A549 treated with AZD2906 at 1 μM for 4 hours (cell line): ENCODE measurements at places on chromosomes 13 and 19. TPM values are rescaled to one million over a fixed set of nuclear protein-coding genes. Genes with fewer than 3 reads are reported as not detected.

The ZNF837 gene
- total RNA-seq = 1.1 to 1.9 TPM (median 1.4 TPM) in 5 replicates

The CYP2F1 gene
- not detected in 5 replicates for total RNA-seq

The CCDC169 gene
- 0.07 to 0.44 TPM (median 0.29 TPM) in 5 replicates for total RNA-seq

The NLRP11 gene
- total RNA-seq = 0.01 to 0.03 TPM (median 0.03 TPM) in 4 of 5 replicates, not detected in the other

The SIGLEC9 gene
- 0.06 TPM in 2 of 5 replicates, not detected in the others for total RNA-seq

The MEF2B gene
- total RNA-seq = 0.15 to 1.0 TPM (median 0.41 TPM) in 5 replicates

The CLEC17A gene
- total RNA-seq = not detected in 5 replicates

The NLRP12 gene
- total RNA-seq = not detected in 5 replicates

The SYDE1 gene
- 15.9 to 20.7 TPM (median 18.4 TPM) in 5 replicates for total RNA-seq

The AZU1 gene
- 0.11 to 0.24 TPM (median 0.20 TPM) in 5 replicates for total RNA-seq

The RPL18 gene
- total RNA-seq = 3,280 to 3,604 TPM (median 3,357 TPM) in 5 replicates

The TNFRSF19 gene
- total RNA-seq = 2.9 to 4.4 TPM (median 3.5 TPM) in 5 replicates

The URAD gene
- not detected in 5 replicates for total RNA-seq

The ACER1 gene
- not detected in 5 replicates for total RNA-seq

The WDR88 gene
- 0.20 to 0.28 TPM (median 0.21 TPM) in 3 of 5 replicates, not detected in the others for total RNA-seq

The ZNF221 gene
- total RNA-seq = 0.61 to 0.78 TPM (median 0.64 TPM) in 5 replicates

The METTL21C gene
- not detected in 5 replicates for total RNA-seq

The ZNF555 gene
- 1.8 to 2.8 TPM (median 2.4 TPM) in 5 replicates for total RNA-seq

The CCDC70 gene
- not detected in 5 replicates for total RNA-seq

The NLRP5 gene
- total RNA-seq = 0.02 to 0.07 TPM (median 0.05 TPM) in 4 of 5 replicates, not detected in the other

The PDE4A gene
- 3.8 to 4.7 TPM (median 4.1 TPM) in 5 replicates for total RNA-seq

The ZNF329 gene
- total RNA-seq = 2.7 to 3.2 TPM (median 3.0 TPM) in 5 replicates

The PABPC3 gene
- total RNA-seq = 0.10 to 0.18 TPM (median 0.16 TPM) in 5 replicates

The AXL gene
- 88.8 to 105 TPM (median 94.1 TPM) in 5 replicates for total RNA-seq

The C5AR2 gene
- total RNA-seq = 7.6 to 13.7 TPM (median 11.9 TPM) in 5 replicates

The RNF113B gene
- not detected in 5 replicates for total RNA-seq

The UBL5 gene
- 403 to 439 TPM (median 416 TPM) in 5 replicates for total RNA-seq
